Stimulated activated CD4-positive, alpha-beta T cell treated with anti-CD3 and anti-CD28 coated beads, Interleukin-15, amount 100 ng/mL, for 1 hour (primary cell): ENCODE measurements at places on chromosomes 12 and 14.

GRCh38 chr14:55254581-55254980 is 16.6 kb upstream of the FBXO34 start:
- DNase-seq, result no peak

GRCh38 chr12:65508276-65509035 is 230.0 kb downstream of the MSRB3 start:
- no peak for DNase-seq

- no peak for DNase-seq
Observed at GRCh38 chr12:96136161-96136560, 58.0 kb upstream of the ELK3 start.

- no peak for DNase-seq
Observed at GRCh38 chr14:101957406-101958234, 6.8 kb upstream of the DYNC1H1 start.

DNA sequence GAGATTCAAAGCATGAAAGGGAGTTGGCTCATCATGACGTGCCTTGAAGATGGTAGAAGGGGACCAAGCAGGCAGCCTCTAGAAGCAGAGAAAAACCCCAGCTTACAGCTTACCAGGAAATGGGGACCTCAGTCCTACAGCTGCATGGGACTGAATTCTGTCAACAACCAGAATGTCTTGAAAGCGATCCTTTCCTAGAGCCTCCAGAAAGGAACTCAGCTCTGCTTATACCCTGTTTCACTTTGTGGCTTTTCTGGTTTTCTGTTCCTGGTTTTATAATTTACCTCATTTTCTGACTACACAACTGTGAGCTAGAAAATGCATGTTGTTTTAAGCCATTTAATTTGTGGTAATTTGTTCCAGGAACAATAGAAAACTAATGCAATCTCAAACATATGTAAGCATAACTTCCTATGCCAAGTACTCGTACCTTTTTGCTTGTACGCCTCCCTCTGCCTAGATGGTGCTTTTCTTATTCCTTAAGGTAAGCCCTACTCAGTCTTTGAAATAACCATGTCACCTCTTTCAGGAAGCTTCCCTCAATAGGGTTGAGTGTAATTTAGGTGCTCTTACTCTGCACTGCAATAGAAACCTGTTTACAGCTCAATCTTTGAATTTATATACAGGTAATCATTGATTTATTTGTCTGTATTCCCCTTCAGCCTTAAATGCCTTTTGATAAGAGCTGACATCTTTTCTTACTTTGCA is 348.8 kb downstream of the TMEM117 start:
- DNase-seq, result no peak

DNA sequence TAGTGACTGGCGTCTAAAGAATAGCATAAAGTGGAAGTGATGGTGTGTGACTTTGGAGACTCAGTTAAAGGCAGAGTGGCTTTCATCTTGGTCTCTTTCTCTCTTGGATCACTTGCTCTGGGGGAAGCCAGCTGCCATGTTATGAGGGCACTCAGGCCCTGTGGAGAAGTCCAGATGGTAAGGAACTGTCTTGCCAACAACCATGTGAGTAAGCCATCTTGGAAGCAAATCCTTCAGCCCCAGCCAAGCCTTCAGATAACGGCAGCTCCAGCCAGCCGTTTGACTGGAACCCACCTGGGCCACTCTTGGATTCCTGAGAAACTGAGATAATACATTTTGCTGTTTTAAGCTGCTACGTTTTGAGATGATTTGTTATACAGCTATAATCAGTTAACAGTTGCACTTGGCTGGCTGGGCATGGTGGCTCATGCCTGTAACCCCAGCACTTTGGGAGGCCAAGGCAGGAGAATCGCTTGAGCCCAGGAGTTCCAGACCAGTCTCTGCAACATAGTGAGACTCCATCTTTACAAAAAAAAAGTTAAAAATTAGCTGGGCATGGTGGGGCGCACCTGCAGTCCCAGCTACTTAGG is 7.7 kb upstream of the LRRC23 start:
- no peak for DNase-seq

DNA sequence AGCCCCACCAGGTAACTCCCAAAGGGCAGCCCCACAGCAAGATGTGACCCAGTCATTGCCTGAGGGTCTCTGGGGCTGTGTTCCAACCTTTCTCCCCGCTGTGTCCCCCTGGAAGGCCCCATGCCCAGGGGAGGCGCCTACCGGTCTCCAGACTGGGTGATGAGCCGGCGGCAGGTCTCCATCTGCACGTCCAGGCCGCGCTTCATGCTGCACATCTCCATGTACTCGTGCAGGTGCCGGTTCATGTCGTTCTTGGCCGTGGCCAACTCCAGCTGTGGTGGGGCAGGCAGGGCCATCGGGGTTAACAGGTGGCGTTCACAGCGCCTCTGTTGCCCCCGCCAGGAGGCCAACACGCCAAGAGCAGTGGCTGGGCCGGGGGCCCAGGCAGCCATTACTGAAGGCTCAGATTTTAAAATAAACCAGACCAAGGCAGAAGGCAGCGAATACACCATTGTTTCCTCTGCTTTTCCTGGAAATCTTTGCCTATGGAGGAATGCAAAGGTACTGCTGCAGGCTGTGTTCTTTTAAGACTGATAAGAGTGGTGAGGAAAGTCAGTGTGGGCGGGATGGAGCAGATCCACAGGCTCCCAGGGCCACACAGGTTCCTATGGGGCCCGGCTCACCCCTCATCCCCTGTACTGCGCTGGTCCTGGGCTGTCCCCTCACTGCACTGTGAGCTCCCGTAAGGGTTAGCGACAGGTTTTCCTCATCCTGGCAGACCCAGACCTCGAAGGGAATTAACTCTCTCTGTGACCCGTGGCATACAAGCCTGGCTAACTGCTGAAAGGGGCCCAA is 7.3 kb downstream of the GAPDH start:
- DNase-seq, result no peak

DNA sequence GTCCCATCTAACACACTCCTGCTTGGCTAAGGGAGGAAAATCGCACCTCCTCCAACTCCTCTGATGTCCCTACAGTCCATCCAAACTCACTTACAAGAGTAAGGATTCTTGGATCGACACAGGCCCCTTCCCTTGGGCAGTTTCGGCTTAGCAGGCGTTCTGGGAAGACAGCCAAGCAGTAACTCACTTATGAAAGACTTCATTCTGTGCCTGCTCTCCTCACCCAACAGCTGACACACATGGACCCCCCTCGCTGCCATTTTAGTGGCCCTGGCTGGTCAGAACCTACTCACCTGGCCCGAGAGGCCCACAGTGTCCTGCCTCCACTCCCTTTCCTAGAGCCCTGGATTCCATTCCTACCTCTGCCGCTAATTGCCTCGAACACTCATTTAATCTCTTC is 52.3 kb upstream of the BCL2L14 start:
- no peak for DNase-seq

DNA sequence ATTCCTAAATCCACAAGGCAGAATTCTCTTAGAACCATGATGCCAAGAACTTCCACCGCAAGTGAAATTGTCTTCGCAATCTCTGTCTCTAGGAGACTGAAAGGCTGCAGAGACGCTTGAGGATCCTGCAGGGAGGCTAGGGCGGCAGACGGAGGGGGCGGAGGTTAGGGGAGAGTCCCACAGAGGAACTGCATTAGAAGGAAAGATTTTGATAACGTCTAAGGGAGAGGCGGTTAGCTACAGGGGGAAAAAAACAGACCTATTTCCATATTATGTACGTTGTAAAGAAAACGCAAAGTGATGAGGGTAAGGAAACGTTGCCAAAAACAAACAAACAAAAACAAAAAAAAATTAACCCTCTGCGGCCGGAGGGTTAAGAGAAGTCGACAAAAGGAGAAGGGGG is 595 bp downstream of the KLHL28 start:
- peak; percentile 33 for DNase-seq

GRCh38 chr12:92900941-92901340 is 28.2 kb downstream of the EEA1 start:
- no peak for DNase-seq

- no peak for DNase-seq
Observed at GRCh38 chr12:109521831-109522230, 44.4 kb downstream of the UBE3B start.

DNA sequence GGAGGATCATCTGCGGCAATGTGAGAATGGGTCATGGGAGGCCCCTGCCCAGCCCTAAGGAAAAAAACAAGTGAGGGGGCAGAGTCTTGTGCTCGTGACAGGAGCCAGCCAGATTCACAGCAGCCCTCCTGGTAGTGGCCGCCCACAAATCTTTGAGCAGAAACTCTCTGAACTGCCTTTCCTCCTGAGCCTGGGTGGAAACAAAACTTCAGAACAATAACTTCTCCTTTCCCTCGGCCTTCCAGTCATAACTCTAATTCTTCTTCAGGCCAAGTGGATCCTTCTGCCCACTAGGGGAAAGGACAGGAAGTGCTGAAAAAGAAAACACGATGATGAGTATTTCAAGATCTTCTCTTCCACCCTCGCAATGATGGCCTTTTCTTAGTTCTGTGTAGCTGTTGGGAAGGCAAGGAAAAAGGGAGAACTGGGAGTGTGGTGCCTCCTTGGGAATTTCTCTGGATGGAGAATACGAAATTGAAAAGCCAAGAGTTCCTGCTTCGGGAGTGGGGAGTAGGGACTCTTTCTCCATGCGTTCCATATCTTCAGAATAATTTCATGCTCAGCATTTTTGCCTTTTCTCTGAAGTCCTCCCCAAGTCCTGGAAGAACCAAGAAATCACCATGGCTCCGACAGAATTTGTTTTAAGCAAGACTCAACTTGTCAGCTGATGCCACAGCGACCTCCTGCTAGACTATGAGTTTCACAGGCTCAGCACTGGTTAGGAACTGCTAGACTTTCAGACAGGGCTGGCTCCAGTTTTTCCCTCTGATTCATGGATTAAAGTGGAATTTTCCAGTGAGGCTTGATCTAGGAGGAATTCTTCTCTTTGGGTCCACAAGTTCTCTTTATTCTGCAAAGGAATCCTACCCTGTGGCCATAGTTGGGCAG is 188.9 kb downstream of the CAND1 start:
- DNase-seq, result no peak

DNA sequence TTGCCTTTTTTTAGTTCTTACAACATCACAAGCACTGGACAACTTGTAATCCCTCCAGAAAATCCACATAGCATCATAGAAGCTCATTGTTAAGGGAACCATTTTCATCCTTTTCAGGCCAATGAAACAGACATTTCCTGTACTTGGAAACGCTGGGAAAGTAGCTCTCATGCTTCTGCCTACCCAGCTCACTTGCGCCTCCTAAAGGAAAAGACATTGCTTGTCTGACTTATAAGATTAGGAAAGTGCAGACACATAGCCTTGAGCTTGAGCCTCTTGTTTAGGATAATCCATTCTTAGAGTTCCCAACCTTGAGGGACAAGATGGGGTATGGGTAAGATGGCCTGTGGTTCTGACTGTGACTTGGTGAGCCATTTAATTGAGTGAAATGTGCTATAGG is 589.5 kb downstream of the NOVA1 start:
- no peak for DNase-seq
